ENCODE measurements at places on chromosomes 6 and 20. TPM values are rescaled to one million over a fixed set of nuclear protein-coding genes. Genes with fewer than 3 reads are reported as not detected.
A peak's percentile ranks its signal among the peaks of the same experiment; 100 is the strongest.

DNA sequence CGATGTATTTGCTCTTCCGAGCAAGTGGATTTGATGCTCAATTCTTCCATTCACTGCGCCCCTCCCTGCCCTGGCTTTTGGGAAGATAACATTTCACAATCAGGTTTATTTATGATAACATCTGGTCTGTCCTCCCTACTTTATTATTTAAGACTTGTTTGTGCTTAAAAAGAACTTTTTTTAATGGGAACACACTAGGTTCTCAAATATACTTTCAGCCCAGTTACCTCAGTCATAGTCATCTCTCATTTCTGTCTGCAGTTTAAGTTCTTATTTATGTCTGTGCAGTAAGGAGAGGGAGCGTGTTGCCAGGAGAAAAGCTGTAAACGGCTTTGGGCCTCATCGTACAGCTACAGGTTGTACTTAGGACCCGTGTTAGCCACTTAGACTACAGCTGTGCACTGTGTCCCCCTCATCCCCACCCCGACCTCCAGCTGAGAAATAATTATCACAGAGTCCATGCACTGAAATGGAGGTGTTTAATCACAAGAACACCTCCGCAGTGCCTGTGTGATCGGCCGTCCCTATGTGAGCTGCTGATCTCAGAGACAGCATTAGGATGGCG, 99.3 kb downstream of the RPP40 start:
- H3K36me3 ChIP-seq, result peaks cover 32% of the 10 kb centered on the region
- no peak overlapping the region for H3K4me3 ChIP-seq
- DNase-seq, result no peak
- H3K27ac ChIP-seq, result no peak overlapping the region
- H3K27me3 ChIP-seq, result no peaks in the 10 kb centered on the region

Gene HLA-DQA1
- 1.7 TPM for total RNA-seq

DNA sequence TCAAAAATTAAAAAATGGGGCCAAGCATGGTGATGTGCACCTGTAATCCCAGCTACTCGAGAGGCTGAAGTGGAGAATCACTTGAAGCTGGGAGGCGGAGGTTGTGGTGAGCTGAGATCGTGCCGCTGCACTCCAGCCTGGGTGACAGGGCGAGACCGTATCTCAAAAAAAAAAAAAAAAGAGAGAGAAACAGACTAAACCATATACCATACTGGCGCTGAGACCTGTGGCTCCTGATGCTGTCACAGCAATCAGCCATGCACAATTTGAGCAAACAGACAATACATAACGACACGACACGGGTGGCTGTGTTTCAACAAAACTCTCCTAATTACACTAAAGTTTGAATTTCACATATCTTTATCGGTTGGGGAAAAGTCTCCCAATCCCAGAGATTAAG, 14.9 kb upstream of the CBFA2T2 start:
- no peaks in the 10 kb centered on the region for H3K36me3 ChIP-seq
- H3K27me3 ChIP-seq, result no peaks in the 10 kb centered on the region
- H3K4me3 ChIP-seq, result no peak overlapping the region
- no peak overlapping the region for H3K27ac ChIP-seq

GRCh38 chr6:163352011-163352685, 62.4 kb upstream of the QKI start:
- H3K27me3 ChIP-seq, result no peaks in the 10 kb centered on the region
- no peak for DNase-seq
- H3K4me3 ChIP-seq, result no peak overlapping the region
- H3K4me1 ChIP-seq, result peaks cover 5% of the 10 kb centered on the region
- H3K27ac ChIP-seq, result no peak overlapping the region

DNA sequence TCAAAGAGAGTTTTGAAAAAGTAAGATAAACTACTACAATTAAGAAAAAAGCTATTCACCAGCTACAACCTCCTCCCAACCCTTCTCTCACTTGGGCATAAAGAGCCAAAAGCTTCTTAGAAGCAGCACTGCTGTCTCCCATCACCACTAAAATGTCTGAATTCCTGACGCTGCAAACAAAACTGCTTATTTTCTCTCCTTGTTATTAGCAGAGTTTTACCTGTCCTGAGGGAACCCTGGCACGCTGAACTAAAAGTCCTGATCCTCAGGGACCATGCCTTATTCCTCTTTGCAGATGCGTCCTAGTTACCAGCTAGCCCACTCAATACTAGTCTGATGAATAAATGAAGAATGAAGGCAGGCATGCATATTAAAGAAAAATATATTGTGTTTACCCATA, 1.1 kb downstream of the HACE1 start:
- no peak overlapping the region for H3K27ac ChIP-seq
- no peak for DNase-seq
- H3K27me3 ChIP-seq, result no peaks in the 10 kb centered on the region
- H3K36me3 ChIP-seq, result no peaks in the 10 kb centered on the region
- no peaks in the 10 kb centered on the region for H3K4me1 ChIP-seq
- H3K4me3 ChIP-seq, result peak overlapping the region; percentile 99

DNA sequence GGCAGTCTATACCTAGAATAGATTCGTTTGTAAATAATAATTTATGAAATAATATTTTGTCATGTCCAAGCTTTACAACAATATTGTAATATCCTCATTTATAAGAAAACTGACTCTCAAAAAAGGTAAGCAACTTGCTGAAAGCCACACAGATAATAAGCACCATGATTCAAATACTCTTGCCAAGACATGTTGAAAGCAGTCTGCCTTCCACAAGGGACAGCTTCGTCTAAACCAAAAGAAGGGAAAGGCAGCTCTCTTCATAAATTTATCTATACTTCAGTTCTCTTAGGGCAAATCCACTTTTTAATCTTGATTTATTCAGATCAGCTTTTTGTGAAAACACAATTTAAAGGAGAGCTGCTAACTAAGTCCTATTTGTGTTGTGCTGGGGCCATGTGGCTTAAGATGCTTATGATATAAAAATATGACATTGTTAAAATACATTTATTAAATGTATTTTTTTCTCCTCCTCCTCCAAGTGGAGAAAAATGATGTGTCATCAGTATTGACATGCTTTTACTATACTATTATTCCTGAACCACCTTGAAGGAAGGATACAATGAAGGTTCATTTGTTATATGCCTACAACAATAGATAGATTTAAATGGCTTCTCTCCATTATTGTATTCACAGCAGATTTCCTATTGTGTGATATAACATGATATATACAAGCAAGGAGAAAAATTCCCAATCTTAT, 737.0 kb downstream of the HDGFL1 start:
- no peak overlapping the region for H3K4me3 ChIP-seq
- no peak for DNase-seq
- H3K27ac ChIP-seq, result no peak overlapping the region
- no peaks in the 10 kb centered on the region for H3K4me1 ChIP-seq
- H3K27me3 ChIP-seq, result no peaks in the 10 kb centered on the region

Gene CASS4
- not detected for total RNA-seq

DNA sequence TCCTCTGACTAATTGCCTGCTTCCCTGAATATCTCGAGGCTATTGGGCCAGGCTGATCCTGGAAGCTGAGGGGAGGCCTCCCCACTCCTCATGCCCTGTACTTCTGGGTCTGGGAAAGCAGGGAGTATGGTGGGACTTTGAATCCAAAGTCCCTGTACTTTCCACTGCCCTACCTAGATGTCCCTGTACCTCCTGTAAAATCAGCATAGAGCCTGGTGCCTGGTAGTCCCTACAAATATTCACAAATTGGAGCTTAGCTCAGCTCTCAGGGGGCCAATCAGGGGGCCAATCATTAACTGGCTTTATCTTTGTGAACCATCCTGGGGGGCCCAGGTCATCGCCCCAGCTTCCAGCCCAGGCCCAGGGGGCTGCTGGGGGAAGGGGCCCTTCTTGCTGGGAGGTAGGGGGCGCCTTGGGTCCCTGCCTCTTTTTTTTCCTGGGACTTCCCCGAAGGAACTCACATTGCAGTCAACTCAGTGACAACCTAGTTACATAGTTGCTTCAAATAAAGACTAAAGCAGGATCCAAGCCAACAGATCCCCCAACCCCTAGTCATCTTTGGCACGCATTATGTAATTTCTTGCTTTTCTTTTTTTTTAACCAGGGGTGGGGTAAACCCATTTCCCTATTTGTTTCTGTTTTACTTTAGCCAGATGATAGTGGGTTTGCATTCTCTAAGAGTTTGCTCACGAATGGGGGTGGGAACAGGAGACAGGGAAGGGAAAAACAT, 6.9 kb upstream of the VEGFA start:
- no peak overlapping the region for H3K4me3 ChIP-seq
- H3K27me3 ChIP-seq, result no peaks in the 10 kb centered on the region
- H3K4me1 ChIP-seq, result peaks cover 8% of the 10 kb centered on the region
- H3K27ac ChIP-seq, result no peak overlapping the region

DNA sequence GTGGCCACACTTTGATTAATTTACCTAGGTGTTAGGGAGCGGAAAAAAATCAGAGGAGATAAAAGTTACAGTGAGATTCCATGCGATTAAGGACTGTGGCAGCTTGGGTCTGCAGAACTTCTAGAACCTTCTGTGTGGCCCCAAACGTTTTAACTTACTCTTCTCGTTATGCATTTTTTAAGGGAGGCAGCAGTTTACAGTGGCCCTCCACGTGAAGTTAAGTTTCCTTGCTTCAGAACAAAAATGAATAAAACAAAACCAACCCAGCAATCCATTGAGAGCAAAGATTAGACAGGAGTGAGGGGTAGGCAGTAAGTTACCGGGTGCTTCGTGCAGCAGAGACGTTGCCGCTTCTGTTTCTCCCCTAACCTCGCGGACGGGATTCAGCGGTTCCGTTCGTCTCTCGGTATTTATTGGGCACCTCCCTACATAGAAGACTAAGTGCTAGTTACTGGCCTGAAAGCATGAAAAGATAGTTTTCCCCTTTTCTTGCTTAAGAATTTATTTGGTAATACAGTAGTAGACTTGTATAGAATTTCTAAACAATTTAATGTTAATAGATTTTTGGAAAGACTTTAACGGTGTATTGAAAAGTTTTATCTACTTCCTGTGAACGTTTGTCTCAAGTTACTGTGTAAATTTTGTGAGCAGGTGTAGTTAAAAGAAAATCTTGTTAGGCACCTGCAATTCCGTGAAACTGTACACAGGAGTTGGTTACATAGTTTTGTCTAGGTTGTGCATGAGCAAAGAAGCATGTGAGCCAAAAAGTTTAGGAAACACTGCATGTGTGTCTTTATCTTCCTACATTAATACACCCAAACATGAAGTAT, 1.1 kb downstream of the BAG2 start:
- H3K27ac ChIP-seq, result peak overlapping the region; percentile 28
- H3K4me3 ChIP-seq, result peak overlapping the region; percentile 83
- no peaks in the 10 kb centered on the region for H3K4me1 ChIP-seq

Gene SOX18
- 1.6 TPM for total RNA-seq

DNA sequence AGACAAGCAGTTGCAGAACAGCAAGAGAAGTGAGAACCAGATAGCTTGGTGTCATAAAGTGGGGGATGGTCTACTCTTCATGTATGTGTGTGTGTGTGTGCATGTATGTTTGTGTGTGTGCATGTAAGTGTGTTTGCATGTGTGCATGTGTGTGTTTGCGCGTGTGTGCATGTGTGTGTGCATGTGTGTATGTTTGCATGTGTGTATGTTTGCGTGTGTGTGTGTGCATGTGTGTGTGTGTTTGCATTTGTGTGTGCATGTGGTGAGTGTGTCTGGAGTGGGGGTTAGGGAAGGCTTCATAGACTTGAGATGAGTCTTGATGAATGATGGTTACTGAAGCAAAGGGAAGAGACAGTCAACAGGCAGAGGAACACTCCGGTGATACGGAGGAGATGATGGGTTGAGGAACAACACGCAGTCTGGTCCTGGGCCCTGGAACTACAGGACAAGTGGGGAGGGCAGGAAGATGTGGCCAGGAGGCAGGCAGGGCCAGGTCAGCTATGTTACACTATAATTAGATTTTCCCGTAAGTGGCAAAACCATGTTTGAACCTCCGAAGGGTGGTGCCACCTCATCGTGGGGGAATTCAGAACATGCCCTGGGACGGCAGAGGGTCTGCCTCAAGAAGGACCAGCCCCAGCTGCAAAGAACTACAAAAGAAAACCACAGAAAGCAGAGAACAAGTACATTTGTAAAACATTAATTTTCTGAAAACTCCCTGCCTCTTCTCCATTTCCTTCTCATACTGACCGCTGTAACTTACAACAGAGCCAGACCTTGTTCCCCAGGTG, 38.7 kb upstream of the PDE10A start:
- H3K4me3 ChIP-seq, result no peak overlapping the region
- no peaks in the 10 kb centered on the region for H3K36me3 ChIP-seq
- H3K4me1 ChIP-seq, result no peaks in the 10 kb centered on the region
- no peaks in the 10 kb centered on the region for H3K27me3 ChIP-seq
- H3K27ac ChIP-seq, result no peak overlapping the region

Gene POPDC3
- 6.0 TPM for total RNA-seq

- peaks cover 7% of the 10 kb centered on the region for H3K4me1 ChIP-seq
- no peaks in the 10 kb centered on the region for H3K36me3 ChIP-seq
- H3K4me3 ChIP-seq, result no peak overlapping the region
Observed at GRCh38 chr6:12865671-12866181, 149.2 kb downstream of the PHACTR1 start.

- no peak overlapping the region for H3K27ac ChIP-seq
- no peaks in the 10 kb centered on the region for H3K4me1 ChIP-seq
- no peak overlapping the region for H3K4me3 ChIP-seq
- DNase-seq, result no peak
- no peaks in the 10 kb centered on the region for H3K27me3 ChIP-seq
Observed at GRCh38 chr6:168852376-168852884, 401.2 kb downstream of the THBS2 start.

Gene CLIC1
- total RNA-seq, result 265 TPM

Gene C20orf202
- 0.13 TPM for total RNA-seq

DNA sequence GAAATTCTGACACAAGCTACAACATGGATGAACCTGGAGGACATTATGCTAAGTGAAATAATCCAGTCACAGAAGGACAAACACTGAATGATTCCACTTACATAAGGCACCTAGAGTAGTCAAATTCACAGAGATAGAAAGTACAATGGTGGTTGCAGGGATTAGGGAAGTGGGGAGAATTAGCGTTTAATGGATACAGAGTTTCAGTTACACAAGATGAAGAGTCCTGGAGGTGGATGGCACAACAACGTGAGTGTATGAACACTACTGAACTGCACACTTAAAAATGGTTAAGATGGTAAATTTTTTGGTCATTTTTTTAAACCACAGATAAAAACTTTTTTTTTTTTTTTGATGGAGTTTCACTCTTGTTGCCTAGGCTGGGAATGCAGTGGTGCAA, 24.7 kb downstream of the MOCS3 start:
- H3K4me1 ChIP-seq, result no peaks in the 10 kb centered on the region
- H3K4me3 ChIP-seq, result no peak overlapping the region
- no peak for DNase-seq
- H3K27ac ChIP-seq, result no peak overlapping the region
- H3K27me3 ChIP-seq, result no peaks in the 10 kb centered on the region

DNA sequence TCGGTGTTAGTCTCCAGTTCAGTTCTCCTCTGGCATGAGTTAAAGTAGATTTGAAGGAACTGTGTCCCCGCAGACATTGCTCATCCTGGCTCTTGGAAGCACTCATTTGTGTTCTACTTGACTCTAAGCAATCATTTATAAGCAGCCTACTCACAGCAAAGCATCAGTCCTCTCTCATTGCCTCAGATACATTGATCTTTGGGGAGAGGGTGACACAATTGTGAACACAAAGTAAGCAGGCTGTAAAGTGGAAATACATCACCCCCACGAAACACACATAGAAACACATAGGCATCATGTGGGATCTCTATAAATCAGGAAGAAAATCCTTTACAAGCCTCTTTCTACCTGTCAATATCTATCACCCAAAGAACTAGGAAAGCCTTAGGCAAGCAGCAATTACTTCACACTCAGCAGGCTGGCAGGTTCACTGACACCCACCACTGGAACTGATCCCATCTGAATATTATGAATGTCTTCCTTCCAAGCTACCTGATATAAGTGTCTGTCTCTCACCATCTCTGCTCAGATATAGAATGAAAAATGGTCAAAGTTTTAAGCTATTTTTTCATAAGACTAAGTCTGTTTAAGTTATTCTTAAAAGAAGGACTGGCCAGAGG, 675.8 kb downstream of the HACE1 start:
- no peaks in the 10 kb centered on the region for H3K36me3 ChIP-seq
- no peaks in the 10 kb centered on the region for H3K27me3 ChIP-seq
- no peak for DNase-seq
- no peak overlapping the region for H3K4me3 ChIP-seq
- H3K27ac ChIP-seq, result no peak overlapping the region
